ENCODE measurements at places on chromosomes 2 and 18.

- no peak for DNase-seq
Measured at GRCh38 chr18:60894254-60894945, 438.8 kb upstream of the CDH20 start.

DNA sequence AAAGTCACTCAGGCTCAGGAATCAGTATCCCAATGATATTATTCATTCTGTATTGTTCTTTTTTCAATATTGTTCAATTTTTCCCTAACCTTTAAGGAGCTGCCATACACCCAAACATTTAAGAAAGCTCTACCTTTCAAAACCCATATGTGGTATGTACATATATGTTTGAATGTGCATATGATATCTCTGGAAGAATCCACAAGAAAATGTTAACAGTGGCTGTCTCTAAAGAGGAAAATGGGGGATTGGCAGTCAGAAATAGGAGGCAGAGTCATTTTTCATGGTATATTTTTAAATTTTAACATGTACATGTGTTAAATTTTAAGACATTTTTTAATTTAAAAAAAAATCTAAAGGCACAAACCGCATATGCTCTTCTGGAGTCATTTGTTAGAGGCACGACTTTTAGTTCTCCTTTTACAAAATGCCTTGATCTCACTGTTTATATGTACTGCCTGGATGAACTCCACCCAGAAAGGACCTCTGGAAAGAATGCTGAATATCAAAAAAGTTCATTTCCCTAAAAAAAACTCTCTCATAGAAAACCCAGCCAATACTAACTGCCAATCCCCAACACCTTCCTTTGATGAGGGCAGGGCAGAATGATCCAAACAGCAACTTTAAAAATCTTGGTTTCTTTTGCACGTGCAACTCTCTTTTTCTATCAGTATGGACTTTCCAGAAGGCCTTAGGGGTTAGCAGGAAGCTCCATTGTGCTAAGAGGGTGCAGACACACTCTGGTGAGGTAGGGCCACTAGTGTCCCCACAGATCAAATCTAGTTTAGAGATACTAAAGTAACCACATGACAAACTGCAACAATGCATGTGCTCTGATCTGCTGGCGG, 23.6 kb downstream of the KCTD1 start:
- DNase-seq: no peak

DNA sequence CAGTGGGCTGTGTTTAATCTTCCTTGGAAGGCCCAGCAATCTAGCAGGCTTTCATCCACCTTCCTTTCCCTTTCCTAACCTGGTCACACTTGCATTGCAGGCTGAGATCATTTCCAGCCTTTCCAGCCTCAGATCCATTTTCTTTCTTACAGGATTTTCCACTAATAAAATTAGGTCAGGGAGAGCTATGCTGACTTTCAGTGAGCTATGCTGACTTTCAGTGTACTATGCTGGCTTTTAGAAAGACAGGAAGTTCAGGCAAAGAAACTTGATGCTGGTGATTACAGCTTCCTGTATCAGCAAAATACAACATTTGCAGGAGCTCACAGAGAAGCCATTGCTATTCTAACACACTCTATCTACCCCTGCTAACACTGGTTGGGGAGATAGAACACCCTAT, 735.0 kb downstream of the CCDC85A start:
- no peak for DNase-seq

- no peak for DNase-seq
Measured at GRCh38 chr2:186129767-186130581, 356.1 kb upstream of the ZC3H15 start.

DNA sequence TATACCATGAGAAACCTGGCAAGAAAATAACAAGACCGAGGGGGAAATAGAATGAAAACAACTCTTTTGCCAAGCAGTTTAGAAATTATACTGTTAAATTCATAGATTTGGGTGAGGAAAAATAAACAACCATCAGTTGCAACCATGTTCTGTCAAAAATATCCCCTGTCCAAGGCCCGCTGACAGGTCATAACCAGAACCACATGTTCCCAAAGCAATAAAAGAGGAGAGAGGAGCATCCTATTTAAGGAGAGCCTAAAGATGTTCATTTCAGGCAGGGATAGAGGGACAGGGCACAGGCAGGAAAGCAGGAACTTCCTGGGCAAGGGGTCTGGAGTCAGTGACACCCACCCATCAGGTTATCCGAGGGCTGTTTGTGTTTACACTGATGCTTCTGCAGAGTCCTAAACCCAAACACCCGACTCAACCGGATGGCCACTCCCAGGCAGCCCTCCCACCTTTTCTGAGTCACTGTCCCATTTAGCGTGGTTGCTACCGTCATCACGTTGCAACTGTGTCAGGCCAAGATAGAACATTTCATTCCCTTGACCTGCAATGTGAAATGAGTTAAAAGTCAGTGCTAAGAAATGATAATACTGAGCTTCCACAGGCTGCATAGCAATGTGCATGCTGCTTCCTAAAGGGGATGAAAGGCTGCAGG, 468.3 kb upstream of the RAB12 start:
- DNase-seq: no peak

- DNase-seq: peak; percentile 28
Measured at GRCh38 chr2:187302586-187302985, 145.5 kb downstream of the CALCRL start.

DNA sequence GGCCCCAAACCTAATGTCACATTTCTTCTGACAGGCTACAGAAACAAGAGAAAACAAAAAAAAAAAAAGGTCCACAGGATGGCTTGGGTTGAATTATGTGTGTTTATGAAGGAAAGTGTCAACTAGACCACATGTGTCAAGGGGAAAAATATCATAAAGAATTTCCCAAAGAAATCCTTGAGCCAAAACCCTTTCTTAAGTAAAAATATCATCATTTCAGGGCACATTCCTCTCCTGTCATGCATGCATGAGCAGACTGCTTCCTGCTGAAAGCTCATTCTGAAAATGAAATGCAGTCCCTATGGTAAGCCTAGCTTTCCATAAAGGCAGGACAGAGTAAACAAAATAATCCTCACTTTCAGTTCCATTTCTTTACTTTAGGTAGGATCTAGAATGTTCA, 85.7 kb upstream of the RBBP8 start:
- no peak for DNase-seq

DNA sequence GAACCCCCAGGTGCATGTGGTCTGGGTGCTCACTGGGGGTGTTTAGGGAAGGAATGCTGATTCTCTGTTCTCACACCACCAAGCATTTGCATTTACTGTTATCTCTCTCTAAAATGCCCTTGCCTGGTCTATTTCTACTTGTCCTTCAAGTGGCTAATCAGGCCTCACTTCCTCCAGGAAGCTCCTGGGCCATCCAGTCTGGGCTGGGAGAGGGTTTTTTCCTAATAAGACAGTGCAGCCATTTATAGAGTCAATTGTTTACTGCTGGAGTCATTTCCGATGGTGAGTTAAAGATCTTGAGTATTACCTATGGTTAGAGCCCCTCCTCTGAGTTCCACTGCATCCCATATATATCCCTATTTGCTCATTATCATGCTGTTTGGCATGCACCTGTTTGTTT, 25.2 kb upstream of the ITGA6 start:
- DNase-seq: no peak

DNA sequence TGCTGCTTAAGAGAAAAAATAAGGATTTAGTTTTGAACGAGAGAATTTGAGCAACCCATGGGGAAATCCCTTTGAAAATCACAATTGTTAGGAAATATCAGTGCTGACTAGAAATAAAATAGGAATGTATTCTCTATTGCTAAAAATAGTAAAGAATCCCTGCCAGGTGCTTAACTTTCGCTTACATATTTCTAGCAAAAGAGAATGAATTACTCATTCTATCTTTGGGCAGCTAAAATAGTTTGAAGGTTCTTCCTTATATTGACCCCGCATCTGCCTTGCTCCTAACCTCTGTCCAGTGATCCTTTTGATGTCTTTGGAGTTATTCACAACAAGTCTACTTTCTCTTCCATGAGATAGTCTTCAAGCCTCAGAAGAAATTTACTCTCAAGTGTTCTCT, 103.8 kb downstream of the PLCL1 start:
- DNase-seq: no peak

DNA sequence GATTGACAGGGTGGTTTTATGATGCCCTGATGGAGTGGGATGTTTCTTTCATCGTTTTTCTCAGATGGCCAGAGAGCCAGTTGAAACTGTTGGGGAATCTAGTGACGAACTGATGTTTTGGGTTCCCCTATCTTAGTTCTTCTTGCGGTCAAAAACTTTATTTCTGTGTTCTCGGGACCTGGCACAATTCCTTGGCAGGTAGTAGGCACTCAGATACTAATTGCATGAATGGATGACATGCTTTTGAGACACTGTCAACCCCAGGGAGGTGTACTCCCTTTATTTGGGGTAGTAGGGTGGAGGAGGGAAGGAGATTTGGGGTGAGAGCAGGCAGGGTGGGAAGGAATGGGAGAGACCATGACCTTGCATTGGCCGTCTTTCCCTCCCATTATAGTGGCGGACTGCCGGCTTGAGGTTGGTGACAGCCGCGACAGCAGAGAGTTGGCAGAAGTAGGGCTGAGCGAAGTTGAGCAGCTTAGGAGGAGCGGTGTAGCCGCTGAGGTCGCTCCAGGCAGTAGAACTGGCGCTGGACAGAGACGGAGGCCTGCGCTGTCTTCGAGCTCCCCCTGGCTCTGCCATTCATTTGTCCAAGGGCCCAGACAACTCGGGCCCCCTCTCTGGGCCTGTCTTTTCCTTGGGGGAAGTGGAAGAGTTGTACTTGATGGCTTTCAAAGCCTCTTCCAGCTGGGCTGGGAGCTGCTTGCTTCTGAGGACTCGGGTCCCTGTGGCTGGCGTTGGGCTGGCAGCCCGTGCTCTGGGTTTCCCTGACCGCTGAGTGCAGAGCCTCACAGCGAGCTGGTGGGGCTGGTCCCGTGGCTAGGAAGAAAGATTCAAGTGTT, 2.6 kb downstream of the TET3 start:
- peak; percentile 72 for DNase-seq

- peak; percentile 88 for DNase-seq
Measured at GRCh38 chr2:217943446-217944321, 59.1 kb downstream of the TNS1 start.

DNA sequence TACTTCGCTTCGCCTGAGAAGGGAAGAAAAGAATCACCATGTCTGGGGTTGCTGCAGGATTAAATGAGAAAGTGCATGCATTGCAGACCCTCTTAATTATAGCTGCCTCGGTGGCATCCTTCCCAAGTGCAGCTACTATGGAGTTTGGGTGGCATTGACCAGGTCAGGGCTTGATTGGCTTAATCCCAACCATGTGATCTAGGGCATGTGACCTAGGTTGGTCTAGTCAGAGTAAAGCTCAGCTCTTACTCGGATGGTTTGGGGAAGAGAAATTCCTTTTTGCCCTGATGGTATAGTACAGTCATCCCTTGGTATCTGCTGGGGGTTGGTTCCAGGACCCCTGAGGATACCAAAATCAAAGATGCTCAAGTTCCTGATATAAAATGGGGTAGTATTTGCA, 178.2 kb upstream of the RAB12 start:
- DNase-seq: no peak

GRCh38 chr18:79424008-79424565, 28.4 kb downstream of the NFATC1 start:
- peak; percentile 73 for DNase-seq

DNA sequence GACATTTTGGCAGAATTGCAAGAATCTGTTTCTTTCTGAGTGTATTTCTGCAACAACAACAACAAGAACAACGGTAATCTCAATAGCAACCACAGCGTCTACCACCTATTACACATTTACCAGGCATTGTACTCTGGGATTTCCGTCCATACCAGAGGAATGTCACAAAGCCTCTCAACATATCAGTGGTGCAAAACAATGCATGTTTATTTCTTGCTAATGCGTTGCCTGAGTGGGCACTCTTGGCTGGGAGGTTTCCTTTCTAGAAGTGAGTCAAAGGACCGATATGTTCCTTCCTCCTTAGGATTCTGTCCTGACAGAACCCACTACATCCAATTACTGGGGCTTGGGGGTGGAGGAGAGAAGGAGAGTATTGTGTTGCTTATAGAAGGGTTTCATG, 585.6 kb downstream of the TSN start:
- DNase-seq: no peak

DNA sequence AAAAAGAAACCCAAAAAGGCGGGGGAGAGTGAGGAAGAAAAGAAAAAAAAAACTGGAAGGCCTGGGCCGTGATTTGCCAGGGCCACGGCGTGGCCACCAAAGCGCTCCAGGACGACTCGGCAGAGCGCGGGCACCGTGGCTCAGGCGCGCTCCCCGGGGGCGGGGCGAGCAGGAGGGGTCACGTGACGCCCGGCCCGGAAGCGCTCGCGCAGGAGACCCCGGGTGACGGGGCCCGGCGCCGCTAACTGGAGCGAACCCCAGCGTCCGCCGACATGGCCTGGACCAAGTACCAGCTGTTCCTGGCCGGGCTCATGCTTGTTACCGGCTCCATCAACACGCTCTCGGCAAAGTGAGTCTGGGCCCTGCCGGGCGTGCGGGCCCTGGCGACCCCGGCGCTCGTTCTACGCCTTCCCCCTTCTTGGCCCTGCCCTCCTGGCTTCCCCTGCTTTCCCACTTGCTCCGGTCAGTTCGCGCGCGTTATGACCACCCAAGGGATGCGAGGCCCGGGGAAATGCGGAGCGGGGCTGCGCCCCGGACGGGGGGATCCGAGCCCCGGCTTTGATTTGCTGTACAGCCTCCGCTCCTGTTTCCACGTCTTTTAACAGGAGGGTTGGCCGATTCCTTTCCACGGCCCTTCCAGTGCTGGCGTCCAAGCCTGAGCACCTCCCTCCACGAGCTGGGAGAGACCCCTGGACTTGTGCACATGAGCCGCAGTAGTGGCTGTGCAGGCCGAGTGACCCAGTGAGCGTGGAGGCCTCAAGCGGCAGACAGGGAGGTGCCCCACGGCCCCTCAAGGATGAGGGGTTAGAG, at the start of gene SLC35F6:
TSS of gene SLC35F6 (plus strand) at position 207 of the 810 bp plus-strand sequence. CDS start at position 273, 66 bp downstream.
- peak; percentile 81 for DNase-seq

GRCh38 chr2:61658841-61659780, 121.0 kb upstream of the XPO1 start:
- DNase-seq: no peak

GRCh38 chr2:84815146-84815545, 65.7 kb downstream of the TRABD2A start:
- no peak for DNase-seq

GRCh38 chr2:6955511-6956136, 38.4 kb downstream of the RNF144A start:
- no peak for DNase-seq

DNA sequence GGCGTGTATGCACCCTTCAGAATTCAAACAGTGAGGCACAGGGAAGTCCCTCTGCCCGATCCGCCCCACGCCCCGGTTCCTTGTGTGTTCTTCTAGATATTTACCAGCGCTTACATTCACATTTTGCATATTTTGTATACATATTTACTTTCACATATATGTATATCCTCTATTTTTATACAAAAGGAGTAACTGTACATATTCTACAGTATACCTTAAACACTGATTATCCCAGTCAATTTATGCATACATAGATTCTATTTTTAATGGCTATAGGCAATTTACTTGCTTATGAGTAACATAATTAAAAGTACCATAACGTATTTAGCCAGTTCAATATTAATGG, 307 bp upstream of the DUSP11 start:
- DNase-seq: no peak

DNA sequence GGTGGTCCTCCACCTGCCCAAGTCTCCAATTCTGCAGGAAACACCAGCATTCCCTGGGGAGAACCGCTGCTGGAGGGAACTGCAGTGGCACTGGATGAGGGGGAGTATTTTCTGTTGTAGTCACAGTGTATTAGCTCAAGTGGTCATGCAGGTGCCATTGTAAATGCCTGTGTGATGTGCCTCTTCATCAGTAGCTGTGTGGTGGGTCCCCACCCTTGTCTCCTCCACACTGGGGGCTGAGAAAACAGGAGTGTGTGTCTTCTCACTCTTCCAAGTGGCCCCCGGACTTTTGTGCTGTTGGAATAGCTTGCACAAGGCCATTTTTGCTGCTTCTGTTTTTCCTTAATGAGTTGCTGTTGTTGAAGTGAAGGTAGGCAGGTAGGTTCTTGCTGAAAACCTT, 8.7 kb downstream of the NCK2 start:
- no peak for DNase-seq

- DNase-seq: peak; percentile 36
Measured at GRCh38 chr18:4106407-4107033, 348.6 kb downstream of the DLGAP1 start.

Measured in left lung (tissue), 14 donors.